ENCODE measurements at places on chromosomes 7 and 10.

DNA sequence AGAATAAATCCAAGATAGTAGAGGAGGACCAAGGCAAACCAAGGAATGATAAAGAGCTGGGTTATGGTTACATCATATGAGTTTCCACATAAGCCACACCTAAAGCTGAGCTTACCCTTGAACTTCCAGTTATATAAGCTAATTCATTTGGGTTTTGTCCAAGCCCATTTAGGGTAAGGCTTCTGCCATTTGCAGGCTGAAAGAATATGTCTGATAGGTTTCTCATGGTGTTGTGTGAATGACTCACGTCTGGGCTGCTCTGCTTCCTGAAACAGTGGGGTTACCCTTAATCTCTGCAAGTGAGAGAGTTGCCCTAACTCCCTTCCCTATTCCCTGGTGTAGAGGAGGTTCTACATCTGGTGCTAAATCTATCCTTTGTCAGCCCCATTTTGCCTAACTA is 60.8 kb downstream of the PTTG1IP2 start:
- DNase-seq = no peak

DNA sequence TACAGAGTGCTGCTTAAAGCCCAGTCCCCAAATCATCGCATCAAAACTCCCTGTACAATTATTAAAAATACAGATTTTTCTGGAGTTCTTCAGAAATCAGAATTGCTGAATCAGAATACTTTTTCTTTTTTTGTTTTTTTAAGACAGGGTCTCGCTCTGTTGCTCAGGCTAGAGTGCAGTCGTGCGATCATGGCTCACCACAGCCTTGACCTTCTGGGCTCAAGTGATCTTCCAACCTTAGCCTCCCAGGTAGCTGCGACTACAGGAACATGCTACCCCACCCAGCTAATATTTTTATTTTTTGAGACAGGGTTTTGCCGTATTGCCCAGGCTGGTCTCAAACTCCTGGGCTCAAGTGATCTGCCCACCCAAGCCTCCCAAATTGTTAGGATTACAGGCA is 3.9 kb downstream of the BBIP1 start:
- no peak for DNase-seq

DNA sequence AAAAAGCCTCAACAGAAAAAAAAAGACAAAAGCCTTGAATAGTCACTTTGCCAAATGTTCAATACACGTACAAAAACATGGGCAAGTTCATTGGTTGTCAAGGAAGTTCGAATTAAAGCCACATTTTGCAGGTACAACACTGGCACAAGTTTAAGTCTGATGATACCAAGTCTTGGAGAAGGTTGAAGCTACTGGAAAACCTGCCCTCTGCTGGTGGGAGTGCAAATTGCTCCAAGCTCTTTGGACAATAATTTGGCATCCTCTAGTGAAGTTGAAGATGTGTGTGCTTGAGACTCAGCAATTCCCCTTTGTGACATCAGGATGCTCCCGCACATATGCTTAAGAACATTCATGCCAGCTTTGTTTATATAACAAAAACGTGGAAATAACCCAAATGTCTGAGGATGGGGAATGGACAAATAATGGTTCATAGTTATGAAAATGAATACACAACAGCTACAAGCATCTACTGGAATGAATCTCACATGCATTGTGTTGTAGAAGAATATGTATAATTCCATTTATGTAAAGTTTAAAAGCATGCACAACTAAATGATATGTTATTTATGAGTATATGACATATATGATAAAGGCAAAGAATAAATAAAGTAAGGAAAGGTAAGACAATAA is 120.0 kb upstream of the PLPP4 start:
- DNase-seq = no peak

- DNase-seq = no peak
Observed at GRCh38 chr10:58826694-58827093, 314.0 kb downstream of the BICC1 start.

- DNase-seq = no peak
Observed at GRCh38 chr10:19468413-19468812, 347.8 kb upstream of the PLXDC2 start.

GRCh38 chr7:44441079-44441478 is 49.4 kb downstream of the NUDCD3 start:
- no peak for DNase-seq

GRCh38 chr7:66946545-66946944 is 25.5 kb downstream of the TMEM248 start:
- DNase-seq = no peak

DNA sequence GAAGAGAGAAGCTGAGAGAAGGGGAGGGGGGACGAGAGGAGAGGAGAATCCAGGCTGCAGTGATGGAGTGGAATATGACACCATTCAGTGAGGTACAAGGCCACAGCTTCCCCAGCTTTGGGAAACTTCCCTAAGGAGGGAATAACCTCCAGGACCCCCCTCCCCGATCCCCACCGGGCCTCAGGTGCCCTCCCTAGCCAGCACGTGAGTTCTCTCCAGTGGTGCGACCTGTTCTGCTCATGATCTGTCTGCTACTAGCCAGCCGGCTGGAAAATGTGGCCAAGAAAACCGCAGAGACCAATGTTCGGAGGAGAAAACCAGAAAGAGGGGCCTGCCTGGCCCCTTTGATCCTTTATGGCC is 39.9 kb upstream of the AGK start:
- DNase-seq = no peak

- no peak for DNase-seq
Observed at GRCh38 chr10:81215498-81215897, 659.5 kb upstream of the NRG3 start.

- no peak for DNase-seq
Observed at GRCh38 chr10:13139150-13139549, 22.2 kb upstream of the MCM10 start.

GRCh38 chr7:40234046-40234445 is 99.2 kb downstream of the SUGCT start:
- no peak for DNase-seq

- no peak for DNase-seq
Observed at GRCh38 chr10:59991661-59992060, 85.3 kb upstream of the CCDC6 start.

- no peak for DNase-seq
Observed at GRCh38 chr7:107890493-107890961, 456 bp upstream of the DLD start.
